ENCODE measurements at places on chromosomes 16 and 17.

GRCh38 chr17:6815775-6816174, 15.8 kb downstream of the TEKT1 start:
- DNase-seq, result no peak

- DNase-seq, result no peak
Measured at GRCh38 chr16:53018834-53019416, 33.8 kb downstream of the CHD9NB start.

GRCh38 chr17:81373536-81374160, 21.6 kb upstream of the BAHCC1 start:
- DNase-seq, result no peak

GRCh38 chr17:16484445-16485175, 7.4 kb downstream of the LRRC75A start:
- DNase-seq, result no peak

GRCh38 chr16:29719063-29719462, 26.7 kb downstream of the C16orf54 start:
- no peak for DNase-seq

DNA sequence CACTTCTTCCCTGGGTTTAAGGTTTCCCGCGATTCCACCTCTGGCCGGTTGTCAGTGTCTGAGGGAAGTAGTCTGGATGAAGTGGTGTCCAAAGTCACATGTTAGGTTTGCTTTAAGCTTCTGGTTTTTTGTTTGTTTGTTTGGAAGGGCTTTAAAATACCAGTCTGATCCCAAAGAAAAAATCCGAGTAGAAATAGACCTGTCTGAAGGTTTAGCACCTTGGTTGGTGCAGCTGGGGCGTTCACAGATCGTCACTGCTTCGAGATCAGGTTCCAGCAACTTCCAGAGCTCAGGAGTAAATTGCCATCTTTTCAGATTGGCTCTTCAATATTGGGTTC, 567 bp downstream of the TMEM97 start:
- DNase-seq, result no peak

DNA sequence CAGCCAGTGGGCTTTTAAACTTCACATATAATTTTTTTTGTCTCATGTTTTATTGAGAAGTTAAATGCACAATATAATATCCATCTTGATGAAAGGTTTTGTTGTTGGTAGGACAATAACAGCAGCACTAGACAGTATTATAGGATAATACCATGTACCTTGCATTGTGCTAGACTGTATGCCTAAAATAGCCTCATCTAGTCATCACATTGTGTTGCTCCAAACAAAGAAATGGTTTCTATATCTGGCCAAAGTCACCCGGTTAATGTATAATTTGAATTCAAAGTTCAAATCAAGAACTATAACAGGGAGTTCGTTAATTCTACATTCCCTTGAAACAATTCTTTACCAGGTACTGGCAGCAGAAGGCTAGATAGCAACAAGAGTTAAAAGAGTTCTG, 104.9 kb downstream of the KCNJ2 start:
- DNase-seq, result no peak

DNA sequence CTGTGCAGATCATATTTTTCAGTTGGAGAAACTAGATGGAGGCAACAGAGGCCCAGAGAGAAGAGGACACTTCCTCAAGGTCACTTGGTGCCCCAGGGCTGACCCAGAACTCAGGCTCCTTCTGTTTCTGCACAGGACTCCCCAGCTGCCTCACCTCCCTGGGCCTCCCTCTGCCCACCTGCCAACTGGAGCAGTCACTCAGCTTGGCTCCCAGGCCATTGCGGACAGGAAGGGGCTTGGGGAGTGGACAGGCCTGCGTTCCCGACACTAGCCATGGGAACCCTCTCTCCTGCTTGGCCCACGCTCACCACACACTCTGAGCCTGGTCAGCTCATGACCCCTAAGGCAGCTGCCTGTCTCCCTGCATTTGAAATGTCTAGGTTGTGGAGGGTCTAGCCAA, 78.1 kb upstream of the BRD7 start:
- DNase-seq, result no peak

DNA sequence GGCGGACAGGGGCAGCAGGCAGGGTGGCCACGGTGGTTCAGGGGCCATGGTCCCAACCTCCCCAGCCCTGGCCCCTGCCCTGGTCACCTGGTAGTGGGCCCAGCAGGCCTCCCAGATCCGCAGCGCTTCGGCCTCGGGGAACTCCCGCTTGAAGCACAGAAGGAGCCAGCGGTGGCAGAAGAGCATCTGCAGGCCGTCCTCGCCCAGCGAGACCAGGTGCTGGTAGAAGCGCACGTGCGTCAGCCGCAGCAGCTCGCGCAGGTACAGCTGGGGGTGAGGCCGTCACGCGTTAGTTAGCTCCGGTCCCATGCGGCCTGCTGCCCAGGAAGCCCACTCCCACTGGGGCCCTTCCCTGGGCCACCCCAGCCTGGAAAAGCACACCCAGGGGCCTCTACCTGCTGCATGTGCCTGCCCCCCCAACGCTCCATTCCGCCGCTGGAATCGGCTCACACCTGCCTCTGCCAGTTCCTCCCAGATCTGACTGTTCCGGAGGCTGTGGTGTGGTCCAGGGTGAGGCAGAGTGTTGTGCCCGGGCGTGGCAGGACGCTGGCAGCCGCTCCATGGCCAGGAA, 90.8 kb downstream of the TBC1D16 start:
- no peak for DNase-seq

DNA sequence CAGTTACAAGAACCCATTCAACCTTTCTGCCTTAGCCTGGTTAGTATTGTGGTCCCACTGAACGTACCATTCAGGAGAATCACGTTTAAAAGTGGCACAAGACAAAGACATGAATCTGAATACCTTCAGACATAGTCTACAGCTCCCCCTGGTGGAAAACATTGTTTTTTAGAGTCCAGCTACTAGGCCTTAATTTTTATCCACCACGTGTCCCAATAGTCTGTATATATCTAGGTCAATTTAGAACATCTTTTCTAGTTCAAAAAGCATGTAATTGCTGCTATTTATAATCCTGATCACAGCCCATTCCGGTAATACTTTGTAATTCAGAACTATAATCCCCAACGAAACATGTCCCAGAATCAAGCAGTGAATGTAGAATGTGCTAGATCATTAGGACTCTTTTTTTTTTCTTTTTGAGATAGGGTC, 13.7 kb upstream of the GUCY2D start:
- DNase-seq, result peak; percentile 76

DNA sequence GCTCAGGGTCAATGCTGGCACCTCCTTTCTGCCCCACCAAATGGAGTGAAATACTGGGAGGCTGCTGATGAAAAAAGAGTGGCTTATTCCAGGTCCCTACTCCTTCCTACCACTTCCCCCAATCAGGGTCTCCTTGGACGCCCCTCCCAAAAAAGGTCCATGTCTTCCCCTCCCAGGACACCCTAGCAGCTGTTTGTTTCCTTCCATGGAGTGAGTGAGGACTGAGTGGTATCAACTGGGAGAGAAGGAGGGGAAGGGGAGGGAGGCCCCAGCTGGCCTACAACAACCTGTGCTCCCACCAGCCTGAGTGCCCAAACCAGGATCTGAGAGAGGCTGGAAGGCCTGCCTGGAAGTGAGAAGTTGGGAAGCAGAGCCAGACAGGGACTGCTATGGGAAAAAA, 28.7 kb upstream of the NGFR start:
- DNase-seq, result no peak

DNA sequence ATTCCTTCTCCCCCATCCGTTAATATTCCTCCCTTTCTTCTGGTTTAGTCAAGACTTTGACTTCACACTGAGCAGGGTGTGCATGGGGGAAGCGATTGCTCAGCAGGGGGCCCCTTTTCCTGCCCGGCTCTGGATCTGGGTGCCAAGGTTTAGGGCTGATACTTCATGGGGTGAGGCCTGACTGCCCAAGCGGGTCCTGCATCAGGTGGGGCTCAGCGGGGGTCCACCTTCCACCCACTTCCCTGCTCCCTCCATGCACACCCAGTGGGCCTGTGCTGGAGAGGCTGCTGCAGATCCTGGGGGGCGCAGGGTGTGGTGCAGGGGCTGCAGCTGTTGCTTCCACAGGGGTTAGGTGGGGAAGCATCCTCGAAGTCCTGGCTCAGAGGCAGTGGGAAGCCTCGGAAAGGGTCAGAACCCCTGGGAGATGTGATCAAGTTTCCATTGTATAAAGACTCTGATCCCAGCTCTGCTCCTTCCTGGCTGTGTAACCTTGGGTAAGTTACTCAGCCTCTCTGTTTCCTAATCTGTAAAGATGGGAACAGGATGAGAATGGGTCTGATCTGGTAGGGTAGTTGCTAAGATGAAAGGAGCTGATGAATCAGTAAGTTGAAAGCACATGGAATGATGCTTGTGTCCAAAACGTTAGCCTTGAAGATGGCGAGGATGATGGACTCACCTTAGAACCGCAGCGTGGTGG, 53.3 kb downstream of the MGAT5B start:
- DNase-seq, result no peak

- DNase-seq, result no peak
Measured at GRCh38 chr16:64278196-64278595, 843.7 kb downstream of the CDH11 start.

DNA sequence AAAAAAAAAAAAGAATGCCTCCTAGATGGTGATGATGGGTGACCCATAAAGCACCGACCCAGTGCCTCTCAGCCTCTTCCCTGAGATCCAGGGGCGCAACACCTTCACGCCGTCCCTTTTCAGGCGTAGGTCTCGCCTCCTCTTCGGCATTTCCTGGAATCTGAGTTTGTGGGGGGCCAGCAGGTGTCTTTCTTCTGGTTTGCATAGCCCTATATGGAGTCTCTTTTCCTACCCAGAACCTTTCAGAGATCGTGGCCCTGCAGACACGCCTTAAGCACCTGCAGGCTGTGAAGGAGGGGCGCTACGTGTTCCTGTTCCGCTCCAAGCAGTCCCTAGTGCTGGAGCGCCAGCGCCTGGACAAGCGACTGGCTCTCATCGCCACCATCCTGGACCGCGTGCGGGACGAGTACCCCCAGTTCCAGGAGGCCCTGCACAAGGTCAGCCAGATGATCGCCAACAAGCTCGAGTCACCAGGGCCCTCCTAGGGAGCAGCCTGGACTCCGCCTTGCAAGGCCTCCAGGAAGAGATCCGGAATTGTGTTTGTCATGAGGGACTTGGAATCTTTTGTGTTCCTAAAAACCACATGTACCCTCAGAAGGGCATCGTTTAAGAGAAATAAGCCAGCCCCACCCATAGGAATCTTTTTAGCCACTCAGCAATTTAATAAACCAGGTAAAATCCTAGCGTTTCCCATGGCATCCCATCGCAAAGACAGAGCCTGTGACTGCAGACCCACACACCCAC, 1.9 kb upstream of the GAA start:
- DNase-seq, result no peak

DNA sequence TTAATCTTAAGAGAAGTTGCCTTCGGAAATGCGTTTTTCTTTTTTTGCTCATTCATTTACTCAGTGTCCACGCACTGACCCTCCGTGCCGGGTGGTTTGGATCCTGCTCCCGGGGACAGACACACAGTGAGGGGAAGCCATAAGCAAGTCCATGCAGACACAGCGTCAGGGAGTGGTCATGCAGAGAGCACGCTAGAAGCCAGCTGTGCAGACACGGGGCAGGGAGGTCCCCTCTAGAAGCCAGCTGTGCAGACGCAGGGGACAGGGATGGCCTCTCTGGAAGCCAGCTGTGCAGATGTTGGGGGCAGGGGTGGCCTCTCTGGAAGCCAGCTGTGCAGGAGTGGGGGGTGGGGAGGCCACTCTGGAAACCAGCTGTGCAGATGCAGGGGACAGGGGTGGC, 4.8 kb downstream of the GAA start:
- DNase-seq, result no peak

- no peak for DNase-seq
Measured at GRCh38 chr16:74830648-74831047, 56.0 kb upstream of the FA2H start.

DNA sequence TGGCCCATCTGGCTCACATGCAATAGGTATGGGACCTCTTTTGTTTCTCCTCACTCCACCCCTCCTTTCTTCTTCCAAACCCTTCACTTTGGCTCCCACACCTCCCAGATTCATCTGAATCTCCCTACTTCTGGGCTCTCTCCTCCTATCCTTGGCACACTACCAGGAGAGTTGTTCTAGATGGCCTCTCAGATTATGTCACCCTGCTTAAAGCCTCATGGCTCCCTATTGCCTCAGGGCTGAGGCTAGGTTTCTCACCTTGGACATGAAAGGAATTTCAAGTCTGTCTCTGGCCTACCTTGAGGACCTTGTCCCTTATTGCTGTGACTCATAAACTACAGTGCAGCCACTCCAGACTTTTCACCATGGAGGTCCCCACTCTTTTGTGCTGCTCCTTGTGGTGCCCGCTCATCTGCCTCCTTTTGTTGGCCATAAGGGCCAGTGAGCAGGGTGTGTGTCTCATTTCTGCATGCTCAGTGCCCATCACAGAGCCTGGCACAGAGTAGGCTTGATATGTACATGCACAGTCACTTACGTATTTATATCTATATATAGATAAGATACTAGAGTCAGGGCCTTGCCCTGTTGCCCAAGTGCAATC, 1.0 kb upstream of the MFAP4 start:
- DNase-seq, result no peak

- no peak for DNase-seq
Measured at GRCh38 chr17:37742116-37742761, 2.6 kb downstream of the HNF1B start.

DNA sequence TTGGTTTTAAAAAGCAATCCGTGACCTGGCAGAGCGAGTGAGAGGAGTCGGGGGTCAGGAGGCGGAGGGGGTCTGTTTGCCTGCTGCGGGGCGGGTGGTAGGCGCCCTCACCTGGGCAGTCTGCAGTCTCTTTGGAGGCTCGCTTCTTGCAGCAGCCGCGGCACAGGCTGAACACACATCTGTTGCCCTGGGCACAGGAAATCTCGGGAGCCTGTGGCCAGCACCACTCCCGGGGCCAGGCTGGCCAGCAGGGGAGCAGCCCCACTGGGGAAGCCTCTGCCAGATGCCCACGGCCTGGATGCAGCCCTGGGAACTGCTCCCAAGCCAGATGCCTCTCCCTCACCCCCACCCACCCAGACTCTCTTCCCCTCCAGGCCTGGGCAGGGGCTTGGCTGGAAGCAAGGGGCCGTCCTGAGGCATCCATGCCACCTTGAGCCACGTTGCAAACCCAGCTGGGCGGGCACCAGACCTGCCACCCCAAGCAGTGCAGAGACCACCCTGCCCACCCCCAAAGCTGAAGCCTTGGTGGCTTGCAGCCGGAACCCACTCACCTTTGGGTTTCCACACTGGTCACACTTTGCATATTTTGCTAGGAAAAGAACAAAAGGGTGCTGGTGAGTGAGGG, 6.6 kb downstream of the GPS1 start:
- DNase-seq, result no peak

- DNase-seq, result no peak
Measured at GRCh38 chr17:61280338-61280737, 119.3 kb upstream of the TBX2 start.

GRCh38 chr17:49645654-49646053, 32.2 kb downstream of the SPOP start:
- DNase-seq, result no peak

Data from NCI-H2081 (cell line).